ENCODE measurements at places on chromosomes 3 and 15. TPM values are rescaled to one million over a fixed set of nuclear protein-coding genes. Genes with fewer than 3 reads are reported as not detected.

GOLGA6L9 gene
- 0.06 TPM for total RNA-seq

STIMATE gene
- 23.7 TPM for total RNA-seq

A4GNT gene
- total RNA-seq: not detected

NUDT16 gene
- total RNA-seq: 19.7 TPM

KLHL24 gene
- 24.8 TPM for total RNA-seq

IQCH gene
- 1.8 TPM for total RNA-seq

STAC gene
- 0.05 TPM for total RNA-seq

KLF15 gene
- 21.9 TPM for total RNA-seq

SCAANT1 gene
- total RNA-seq: not detected

FAH gene
- 44.5 TPM for total RNA-seq

PSMA4 gene
- total RNA-seq: 114 TPM

OSTN gene
- not detected for total RNA-seq

ATP13A5 gene
- total RNA-seq: not detected

CYFIP1 gene
- total RNA-seq: 60.0 TPM

GOLGA6L10 gene
- total RNA-seq: 0.10 TPM

PLA2G4F gene
- not detected for total RNA-seq

TEX9 gene
- total RNA-seq: 1.6 TPM

CD86 gene
- total RNA-seq: not detected

ZDHHC23 gene
- 0.56 TPM for total RNA-seq

KIF15 gene
- total RNA-seq: 0.59 TPM

TRH gene
- total RNA-seq: not detected

ESYT3 gene
- total RNA-seq: not detected

KY gene
- 0.25 TPM for total RNA-seq

CNTN4 gene
- not detected for total RNA-seq

IL12A gene
- total RNA-seq: 3.1 TPM

HACD3 gene
- total RNA-seq: 47.7 TPM

TUBGCP5 gene
- total RNA-seq: 10.7 TPM

PDHB gene
- 84.5 TPM for total RNA-seq

CD200R1 gene
- total RNA-seq: not detected

SPINK8 gene
- total RNA-seq: not detected

NCEH1 gene
- total RNA-seq: 1.5 TPM

GOLGA8K gene
- total RNA-seq: not detected

CPLX3 gene
- not detected for total RNA-seq

NRROS gene
- total RNA-seq: 1.5 TPM

IL17RE gene
- 1.9 TPM for total RNA-seq

PLSCR4 gene
- 139 TPM for total RNA-seq

PLA2G4E gene
- not detected for total RNA-seq

GP9 gene
- total RNA-seq: not detected

IGF2BP2 gene
- total RNA-seq: 27.5 TPM

TMIE gene
- not detected for total RNA-seq

All from cardiac ventricle fibroblast (primary cell).